AG04449 (cell line): ENCODE measurements at places on chromosomes 7 and 10.

DNA sequence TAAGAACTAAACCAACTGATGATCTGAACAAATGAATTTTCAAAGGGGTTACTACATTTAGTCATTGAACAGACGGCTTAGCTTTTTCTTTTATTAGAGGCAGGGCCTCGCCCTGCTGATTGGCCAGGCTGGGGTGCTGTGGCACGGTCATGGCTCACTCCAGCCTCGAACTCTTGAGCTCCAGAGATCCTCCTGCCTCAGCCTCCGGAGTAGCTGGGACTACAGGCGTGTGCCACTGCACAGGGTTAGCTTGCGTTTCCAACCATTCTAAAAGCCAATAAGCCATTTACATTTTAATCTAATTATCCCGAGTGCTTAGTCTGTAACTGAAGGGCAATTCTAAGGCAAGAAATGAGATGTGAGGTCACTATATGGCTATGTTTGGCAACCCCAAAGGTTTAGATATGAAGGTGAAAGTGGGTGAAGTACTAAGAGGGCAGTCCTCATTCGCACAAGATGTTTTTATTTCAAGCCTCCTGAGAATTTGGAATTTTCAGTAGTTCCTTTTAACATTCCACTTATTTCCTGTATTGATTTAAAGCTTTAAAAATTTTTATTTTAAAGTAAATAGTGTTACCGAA, 1.6 kb upstream of the CDK13 start:
- DNase-seq = no peak

- DNase-seq = no peak
Measured at GRCh38 chr10:51468424-51468823, 231.0 kb downstream of the CSTF2T start.

- no peak for DNase-seq
Measured at GRCh38 chr7:117470777-117471176, 9.0 kb upstream of the CFTR start.

DNA sequence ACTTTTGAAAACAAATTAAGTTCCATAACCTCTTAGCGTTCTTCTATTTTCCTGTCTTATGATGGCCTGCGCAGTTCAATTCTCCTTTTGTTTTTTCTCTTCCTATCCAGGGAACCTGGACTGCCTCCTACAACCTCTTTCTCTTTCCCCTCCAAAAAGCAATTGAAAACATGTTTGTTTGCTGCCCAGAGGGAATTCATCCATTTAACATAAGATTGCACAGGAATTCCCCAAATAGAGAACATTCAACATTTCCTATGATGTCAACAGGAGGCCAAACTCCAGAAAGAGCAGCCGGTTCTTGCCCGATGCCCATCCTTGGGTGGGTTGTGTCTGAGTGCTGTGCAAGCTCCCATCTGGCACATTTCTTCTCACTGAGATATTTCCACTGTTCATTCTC, 94.2 kb upstream of the NRP1 start:
- no peak for DNase-seq

GRCh38 chr7:33799766-33800165, 105.6 kb upstream of the BMPER start:
- DNase-seq = no peak

DNA sequence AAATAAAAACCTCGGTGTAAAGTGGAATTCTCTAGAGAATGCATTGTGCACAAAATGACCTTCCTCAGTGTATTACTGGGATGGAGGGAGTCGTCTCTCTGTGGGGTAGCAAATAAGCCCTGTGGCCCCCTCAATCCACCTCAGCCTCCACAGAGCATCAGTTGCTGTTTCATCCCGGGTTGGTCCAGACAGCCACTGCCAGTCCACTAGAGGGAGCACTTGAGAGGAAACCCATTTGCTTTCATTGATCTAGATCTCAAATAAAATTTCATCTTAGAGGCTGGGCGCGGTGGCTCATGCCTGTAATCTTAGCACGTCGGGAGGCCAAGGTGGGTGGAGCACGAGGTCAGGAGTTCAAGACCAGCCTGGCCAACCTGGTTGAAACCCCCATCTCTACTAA, 1128.7 kb downstream of the CNTNAP2 start:
- DNase-seq = no peak

- no peak for DNase-seq
Measured at GRCh38 chr7:120825152-120825551, 32.8 kb downstream of the TSPAN12 start.

DNA sequence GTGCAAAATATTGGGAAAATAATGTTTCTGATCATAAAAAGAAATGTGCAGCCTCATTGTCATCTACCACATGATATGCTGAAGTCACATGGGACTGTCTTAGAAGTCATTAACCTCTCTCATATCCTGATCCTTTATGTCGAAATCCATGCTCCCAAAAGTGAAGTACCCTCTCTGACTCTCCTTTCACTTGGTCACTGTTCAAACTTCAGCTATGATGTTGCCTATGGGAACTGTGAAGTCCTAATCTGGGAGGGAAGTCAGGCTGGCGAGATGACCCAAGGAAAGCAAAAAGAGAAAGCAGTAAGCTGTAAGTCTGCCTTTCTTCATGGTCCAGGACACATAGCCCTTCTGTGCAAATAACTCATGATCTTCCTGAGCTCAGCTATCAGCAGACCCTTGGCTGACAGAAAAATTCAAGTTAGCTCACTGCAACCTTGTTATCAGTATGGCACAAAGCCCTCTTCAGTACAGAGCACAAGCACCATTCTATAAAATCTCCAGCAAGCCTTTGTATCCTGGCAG, 29.5 kb downstream of the WASL start:
- no peak for DNase-seq
